ENCODE measurements at places on chromosomes 16 and 17. TPM values are rescaled to one million over a fixed set of nuclear protein-coding genes. Genes with fewer than 3 reads are reported as not detected.
A peak's percentile ranks its signal among the peaks of the same experiment; 100 is the strongest.

Gene MEOX1
- total RNA-seq: not detected

- no peaks in the 10 kb centered on the region for H3K4me1 ChIP-seq
- no peak overlapping the region for H3K27ac ChIP-seq
- H3K4me3 ChIP-seq: no peak overlapping the region
- H3K27me3 ChIP-seq: no peaks in the 10 kb centered on the region
- H3K36me3 ChIP-seq: no peaks in the 10 kb centered on the region
These were observed 250.7 kb upstream of the MYOCD start for GRCh38 chr17:12415031-12415430.

Gene MRPS23
- 49.2 TPM for total RNA-seq

- H3K36me3 ChIP-seq: peaks cover 88% of the 10 kb centered on the region
- DNase-seq: no peak
- no peaks in the 10 kb centered on the region for H3K27me3 ChIP-seq
- H3K4me1 ChIP-seq: no peaks in the 10 kb centered on the region
These were observed 11.3 kb upstream of the ITGAE start for GRCh38 chr17:3812284-3812683.

Gene CHAD
- 0.15 TPM for total RNA-seq

- H3K27me3 ChIP-seq: no peaks in the 10 kb centered on the region
- H3K27ac ChIP-seq: no peak overlapping the region
- H3K36me3 ChIP-seq: no peaks in the 10 kb centered on the region
- H3K4me1 ChIP-seq: no peaks in the 10 kb centered on the region
- H3K4me3 ChIP-seq: no peak overlapping the region
These were observed 1860.3 kb downstream of the TP53TG3F start for GRCh38 chr16:35319536-35320192.

Gene SLC13A2
- not detected for total RNA-seq

Gene SOCS3
- 45.7 TPM for total RNA-seq

Gene SERPINF2
- 0.86 TPM for total RNA-seq

DNA sequence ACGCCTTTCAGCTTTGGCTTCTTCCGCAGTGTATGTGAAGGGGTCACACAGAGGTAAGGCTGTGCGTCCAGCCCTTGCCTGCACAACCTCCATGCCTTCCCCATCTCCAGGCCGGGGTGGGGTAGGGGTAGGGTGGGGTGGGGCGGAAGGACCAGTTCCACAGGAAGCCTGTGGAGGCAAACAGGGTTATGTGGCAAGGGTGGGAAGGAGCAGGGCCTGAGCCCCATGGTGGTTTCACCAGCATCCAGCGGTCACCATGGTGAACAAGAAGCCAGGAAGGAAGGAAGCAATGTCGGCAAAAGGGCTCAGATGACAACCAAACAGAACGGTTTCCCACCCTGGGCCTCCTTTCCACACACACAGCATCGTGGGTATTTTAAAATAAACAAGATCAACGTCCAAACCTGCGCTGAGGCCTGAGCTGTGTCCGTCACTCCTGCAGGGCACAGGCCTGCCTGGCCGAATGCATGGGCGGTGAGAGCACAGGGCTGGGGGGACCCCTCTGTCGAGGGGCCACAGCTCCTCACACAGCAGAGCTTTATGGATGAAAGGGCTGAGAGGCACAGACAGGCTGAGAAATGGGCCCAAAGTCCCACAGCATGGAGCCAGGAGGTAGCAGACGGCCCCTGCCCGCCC, 80.5 kb downstream of the ZNF778 start:
- no peak for DNase-seq
- peaks cover 19% of the 10 kb centered on the region for H3K36me3 ChIP-seq
- peaks cover 6% of the 10 kb centered on the region for H3K4me1 ChIP-seq
- no peaks in the 10 kb centered on the region for H3K27me3 ChIP-seq
- H3K27ac ChIP-seq: peak overlapping the region; percentile 65
- H3K4me3 ChIP-seq: no peak overlapping the region

Gene SLC4A1
- total RNA-seq: not detected

DNA sequence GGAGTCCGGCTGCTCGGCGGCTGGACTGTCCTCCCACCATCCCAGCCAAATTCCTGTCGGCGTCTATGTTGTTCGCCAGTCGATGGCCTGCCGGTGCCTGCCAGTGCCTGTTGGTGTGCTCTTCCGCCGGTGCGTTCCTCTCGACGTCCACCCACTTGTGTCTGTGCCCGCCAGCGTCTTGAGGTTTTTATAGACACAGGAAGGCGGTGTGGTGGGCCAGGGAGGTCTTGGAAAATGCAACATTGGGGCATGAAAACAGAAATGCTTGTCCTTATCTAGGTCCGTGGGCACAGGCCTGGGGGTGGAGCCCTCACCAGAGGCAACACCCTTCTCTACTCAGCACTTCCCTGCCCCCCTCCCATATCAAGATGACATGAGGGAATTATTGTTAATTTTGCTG, 167.8 kb downstream of the IRF8 start:
- no peak overlapping the region for H3K4me3 ChIP-seq
- H3K27ac ChIP-seq: no peak overlapping the region
- H3K27me3 ChIP-seq: no peaks in the 10 kb centered on the region
- no peak for DNase-seq
- H3K36me3 ChIP-seq: no peaks in the 10 kb centered on the region
- H3K4me1 ChIP-seq: no peaks in the 10 kb centered on the region

Gene HOXB3
- total RNA-seq: not detected

- peaks cover 5% of the 10 kb centered on the region for H3K4me1 ChIP-seq
- H3K27ac ChIP-seq: no peak overlapping the region
- peak overlapping the region; percentile 95 for H3K4me3 ChIP-seq
- no peak for DNase-seq
- H3K27me3 ChIP-seq: peaks cover 27% of the 10 kb centered on the region
These were observed 710 bp downstream of the TRAPPC1 start for GRCh38 chr17:7930841-7931631.

- no peaks in the 10 kb centered on the region for H3K36me3 ChIP-seq
- no peaks in the 10 kb centered on the region for H3K27me3 ChIP-seq
- DNase-seq: no peak
- H3K4me1 ChIP-seq: no peaks in the 10 kb centered on the region
These were observed 66.6 kb downstream of the ARSG start for GRCh38 chr17:68357886-68358285.

GRCh38 chr16:48091117-48091516, 64.7 kb downstream of the ABCC12 start:
- H3K4me3 ChIP-seq: no peak overlapping the region
- no peaks in the 10 kb centered on the region for H3K27me3 ChIP-seq
- H3K27ac ChIP-seq: no peak overlapping the region
- no peaks in the 10 kb centered on the region for H3K36me3 ChIP-seq
- H3K4me1 ChIP-seq: no peaks in the 10 kb centered on the region

Gene CCL7
- not detected for total RNA-seq

All from endodermal cell (in vitro differentiated cells).